T1000 (cell line): ENCODE measurements at places on chromosomes 2 and 18.

DNA sequence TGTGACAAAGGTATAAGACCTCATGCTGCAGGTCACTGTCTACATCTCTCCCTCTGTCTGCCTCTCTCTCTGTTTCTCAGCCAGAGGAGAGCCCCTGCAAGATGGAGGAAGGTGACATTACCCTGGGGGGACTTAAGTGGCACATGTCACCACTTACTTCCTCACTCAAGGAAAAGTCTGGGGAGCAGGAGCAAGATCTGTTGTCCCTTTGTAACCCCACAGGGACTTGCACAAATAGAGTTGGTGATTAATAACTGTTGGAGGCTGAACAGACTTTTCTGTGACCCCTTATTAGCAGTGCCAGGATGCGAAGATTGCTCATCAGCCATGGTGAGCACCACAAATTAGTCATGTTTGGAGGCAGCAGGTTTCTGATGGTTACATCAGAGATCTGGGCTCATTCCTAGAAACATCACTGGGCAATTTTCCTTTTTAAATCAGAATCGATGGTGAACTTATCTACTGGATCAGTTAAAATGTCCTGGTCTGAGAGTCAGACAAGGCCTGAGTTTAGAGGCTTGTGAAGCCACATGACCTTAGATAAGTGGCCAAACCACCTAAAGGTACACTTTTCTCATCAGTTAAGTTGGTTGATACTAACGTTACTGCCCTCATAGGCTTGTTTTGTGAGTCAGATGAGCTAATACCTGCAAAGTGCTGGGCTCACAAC, 81.2 kb upstream of the LTBP1 start:
- DNase-seq: peak; percentile 43

DNA sequence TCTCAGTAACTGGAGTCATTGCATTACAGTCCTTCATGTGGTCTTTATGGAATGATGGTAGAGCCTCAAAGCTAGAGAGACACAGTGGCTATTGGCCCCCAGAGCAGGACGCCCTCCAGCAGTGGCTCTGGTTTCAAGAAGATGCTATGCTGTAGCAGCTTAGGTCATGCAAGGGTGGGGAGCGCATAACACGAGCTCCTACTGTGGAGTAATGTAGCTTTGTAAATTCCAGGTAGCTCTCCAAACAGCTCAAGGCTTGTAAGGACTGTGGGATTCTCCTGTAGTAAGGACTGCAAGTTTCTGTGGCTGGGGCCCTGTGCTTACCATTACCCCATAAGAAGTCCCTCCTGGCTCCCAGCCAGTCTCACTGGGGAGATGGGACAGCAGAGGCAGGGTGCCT, 15.6 kb downstream of the APLF start:
- no peak for DNase-seq

GRCh38 chr2:7209757-7210555, 292.7 kb downstream of the RNF144A start:
- DNase-seq: no peak

DNA sequence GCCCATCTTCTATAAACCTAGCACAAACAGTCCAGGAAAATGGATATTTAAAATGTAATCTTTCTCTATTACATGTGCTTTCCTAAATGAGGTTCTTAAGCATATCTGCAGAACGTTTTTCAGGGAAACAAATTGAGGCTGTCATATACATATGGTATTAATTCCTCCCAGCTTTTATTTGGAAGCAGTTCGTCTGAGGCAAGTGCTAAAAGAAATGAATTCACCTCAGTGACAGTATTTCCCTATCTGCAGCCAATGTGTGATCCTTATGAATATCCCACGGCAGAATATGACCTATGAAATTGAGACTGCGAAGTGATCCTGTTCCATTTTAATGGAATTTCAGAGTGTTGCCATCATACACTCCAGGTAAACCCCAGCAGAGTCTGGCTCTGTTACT, 7.1 kb downstream of the MYOM1 start:
- DNase-seq: no peak

DNA sequence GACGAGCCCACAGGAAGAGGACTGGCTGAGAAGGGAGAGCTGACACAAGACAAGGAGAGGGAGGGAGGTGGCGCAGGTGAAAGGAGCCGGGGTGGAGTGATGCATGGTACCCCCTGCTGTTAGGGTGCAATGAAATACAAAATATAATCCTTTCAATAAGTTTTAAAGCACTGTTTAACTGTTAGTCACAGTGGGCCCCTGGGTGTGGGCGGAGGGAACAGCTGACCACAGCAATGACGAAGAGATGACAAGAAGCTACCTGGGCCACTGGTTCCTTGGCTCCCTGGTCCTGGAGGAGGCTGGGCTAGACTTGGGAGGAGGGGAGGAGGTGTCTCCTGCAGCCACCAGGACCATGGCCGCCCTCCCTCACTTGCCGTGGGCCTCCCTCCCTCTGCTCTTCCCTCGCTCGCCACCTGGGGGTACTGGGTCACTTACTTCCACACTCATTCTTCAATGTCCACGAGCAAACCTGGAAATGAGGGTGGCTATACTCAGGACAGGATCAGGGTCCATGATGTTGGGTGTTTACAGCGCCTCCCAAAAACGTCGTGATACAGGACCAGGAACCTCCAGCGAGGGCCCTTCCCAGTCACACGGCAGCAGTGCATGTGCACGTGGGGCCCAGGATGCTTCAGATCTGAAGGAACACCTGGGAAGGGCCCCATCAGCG, 196.1 kb downstream of the ANKRD30B start:
- DNase-seq: no peak

GRCh38 chr2:54605836-54606235, 117.6 kb upstream of the EML6 start:
- DNase-seq: no peak

DNA sequence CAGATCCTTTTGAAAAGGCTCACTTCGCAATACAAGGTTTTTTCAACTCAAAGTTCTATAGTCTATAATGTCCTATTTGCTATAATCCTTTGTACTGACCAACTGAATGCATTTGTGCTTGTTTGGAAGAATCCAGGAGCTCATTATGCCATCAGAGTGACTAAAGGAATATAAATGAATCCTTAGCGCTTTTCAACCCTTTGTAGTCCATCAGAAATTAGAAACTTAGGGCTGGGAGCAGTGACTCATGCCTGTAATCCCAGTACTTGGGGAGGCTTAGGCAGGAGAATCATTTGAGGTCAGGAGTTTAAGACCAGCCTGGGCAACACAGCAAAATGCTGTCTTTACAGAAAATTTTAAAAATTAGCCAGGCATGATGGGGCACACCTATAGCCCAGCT, 330.2 kb upstream of the CHAC2 start:
- no peak for DNase-seq

DNA sequence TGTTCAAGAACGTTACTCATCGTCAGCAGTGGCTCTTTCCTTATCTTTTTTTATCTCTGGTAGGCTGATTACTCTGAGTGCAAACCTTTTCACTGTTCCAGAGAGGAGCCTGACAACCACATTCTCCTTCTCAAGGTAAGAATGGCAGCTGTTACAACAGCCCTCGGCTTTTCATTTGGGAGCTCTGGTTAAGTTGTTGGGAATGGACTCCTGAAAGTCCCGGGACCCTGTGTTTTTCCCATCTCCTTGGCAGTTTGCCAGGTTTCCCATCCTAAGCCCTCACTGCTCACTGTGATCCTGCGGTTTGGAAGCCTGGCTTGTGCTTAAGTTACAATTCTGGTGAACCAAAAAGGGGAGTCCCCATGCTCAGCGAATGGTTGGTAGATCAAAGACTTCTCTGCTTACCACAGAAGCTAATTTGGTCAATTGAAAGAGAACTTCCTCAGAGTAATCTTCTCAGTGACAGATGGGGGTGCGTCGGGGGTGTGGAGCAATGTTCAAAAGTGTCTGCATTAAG, 122.3 kb downstream of the LYPD6B start:
- DNase-seq: no peak

DNA sequence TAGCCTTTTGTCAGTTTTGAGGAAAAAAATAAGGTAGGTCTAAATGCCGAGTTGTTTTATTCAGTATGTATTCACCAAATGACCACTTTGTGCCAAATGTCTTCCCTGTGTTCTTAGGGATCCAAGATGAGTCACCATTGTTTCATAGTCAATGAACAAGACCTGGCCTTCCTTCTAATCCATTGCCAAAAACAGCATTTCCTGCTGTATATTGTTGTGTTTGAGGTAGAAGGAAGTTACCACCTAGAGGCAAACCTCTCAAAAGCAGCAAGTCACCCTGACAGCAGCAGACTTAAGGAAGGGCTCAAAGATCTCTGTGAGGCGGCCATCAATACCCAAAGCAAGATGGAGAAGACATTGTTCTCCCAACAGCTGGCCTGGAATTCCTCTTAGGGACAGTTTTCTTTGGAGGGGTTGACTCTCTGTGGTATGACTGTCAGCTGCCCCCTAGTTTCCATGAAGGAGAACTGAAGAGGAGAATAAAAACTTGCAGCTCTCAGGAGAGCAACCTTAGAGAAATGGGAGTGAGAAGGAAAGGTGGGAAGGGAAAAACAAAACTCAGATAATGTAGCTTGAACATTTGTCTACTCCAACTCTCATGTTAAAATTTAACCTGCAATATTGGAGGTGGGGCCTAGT, 328.3 kb downstream of the LRATD1 start:
- no peak for DNase-seq
